ENCODE measurements at places on chromosomes 12 and 14.

DNA sequence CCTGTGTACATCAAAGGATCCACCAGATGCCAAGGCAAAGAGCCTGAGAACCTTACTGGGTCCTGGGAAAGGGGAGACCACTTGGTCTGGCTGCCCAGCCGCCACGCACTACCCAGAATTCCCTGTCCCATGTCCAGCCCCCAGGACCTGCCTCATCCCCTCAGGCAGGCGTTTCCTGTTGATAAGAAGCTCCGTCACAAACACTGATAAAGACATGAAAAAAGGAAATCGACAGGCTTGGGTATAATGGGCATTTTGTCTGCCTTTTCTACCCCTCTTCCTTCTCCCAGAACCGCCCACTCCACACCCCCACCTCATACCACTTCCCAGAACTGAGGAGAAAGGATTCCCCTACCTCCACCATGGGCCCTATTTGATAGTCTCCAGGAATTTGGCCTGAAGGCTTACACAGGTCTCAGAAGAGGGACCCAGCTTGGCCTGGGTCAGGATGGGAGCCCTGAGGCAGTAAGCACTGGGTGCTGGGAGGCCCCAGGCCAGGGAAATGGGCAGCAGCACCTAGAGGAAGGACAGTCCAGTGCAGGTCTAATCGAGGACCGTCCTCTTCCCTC is 18.8 kb downstream of the ACVRL1 start:
- no peak for DNase-seq

GRCh38 chr12:7806863-7807487 is 17.8 kb downstream of the NANOG start:
- DNase-seq: peak; percentile 27

GRCh38 chr12:5632453-5632852 is 200.5 kb downstream of the NTF3 start:
- no peak for DNase-seq

DNA sequence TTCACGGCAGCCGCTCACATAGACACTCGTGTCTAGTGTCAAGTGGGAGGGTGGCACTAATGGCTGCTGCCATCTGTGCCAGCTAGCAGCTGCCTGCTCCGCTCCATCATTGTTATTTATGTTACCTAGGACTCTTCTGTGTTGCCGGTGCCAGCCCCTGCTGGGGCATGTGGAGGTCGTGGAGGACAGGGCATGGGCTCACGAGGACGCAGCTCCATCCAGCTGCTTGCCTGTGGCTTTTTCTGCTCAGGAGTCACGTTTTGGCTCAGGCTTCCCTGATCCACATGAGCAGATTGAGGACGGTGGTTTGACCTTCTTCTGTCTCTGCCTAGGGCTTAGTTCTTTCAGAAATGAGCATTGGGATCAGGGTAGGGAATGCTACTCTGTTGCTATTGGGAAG is 31.2 kb downstream of the TPCN1 start:
- DNase-seq: no peak

GRCh38 chr12:98745578-98746391 is 100.7 kb downstream of the APAF1 start:
- no peak for DNase-seq

DNA sequence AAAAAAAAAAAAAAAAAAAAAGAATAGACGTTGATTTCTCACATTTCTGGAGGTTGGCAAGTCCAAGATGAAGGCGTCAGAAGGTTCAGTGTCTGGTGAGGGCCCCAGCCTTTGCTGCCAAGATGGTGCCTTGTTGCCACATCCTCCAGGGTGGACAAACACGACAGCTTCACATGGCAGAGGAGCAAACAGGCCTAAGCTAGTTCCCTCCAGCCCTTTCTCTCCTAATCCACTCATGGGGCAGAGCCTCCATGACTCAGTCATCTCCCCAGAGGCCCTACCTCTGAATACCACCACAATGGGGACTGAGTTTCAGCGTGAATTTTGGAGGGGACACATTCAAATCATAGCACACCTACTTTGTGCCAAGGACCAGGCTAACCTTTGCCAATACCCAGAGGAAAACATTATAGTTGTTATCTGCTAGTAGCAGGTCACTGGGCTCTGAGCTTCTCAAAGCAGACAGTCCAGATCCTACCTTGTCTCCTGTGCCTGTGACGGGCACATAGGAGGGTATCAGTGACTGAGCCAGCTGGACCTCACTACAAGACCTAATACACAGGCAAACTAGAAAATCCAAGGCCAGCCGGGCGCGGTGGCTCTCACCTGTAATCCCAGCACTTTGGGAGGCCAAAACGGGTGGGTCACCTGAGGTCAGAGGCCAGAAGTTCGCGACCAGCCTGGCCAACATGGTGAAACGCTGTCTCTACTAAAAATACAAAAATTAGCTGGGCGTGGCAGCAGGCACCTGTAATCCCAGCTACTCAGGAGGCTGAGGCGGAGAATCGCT is 10.5 kb upstream of the BCL11B start:
- no peak for DNase-seq

GRCh38 chr14:69351385-69351784 is 46.7 kb downstream of the ERH start:
- no peak for DNase-seq

DNA sequence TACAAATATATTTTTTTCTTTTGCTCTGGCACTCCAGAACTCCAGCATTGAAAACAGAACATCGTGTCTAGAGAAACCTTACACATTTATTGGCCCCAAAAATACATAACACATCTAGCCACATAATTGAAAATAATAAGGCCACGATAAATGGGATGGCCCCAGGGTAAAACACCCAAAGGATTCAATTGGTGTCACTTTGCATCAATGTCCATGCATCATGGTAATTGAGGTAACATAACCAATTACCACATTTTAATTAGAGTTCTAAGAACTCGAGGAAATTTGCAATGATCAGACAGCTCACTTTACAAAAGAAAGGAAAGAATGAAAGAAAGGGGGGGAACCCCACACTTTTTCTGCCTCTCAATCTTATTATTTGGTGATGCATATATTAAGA is 151.8 kb upstream of the NPAS3 start:
- DNase-seq: no peak

DNA sequence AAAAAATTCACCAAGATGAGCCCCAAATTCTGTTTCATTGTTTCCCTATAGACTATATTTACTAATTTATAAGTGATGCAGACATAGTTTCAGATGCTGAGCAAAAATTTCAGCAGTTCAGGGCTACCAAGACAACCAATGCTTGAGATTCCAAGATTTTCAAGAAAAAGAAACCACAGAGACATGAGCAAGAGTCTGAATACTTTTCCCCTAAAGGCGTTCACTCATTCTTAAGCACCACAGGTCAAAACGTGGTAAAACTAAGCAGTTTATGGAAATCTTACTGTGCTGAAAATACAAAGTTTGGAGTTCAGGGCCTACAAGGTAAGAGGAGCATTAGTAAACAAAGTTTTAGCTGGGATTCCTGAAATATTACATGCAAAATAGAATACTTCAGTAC is 221.2 kb downstream of the KCNH5 start:
- DNase-seq: no peak

DNA sequence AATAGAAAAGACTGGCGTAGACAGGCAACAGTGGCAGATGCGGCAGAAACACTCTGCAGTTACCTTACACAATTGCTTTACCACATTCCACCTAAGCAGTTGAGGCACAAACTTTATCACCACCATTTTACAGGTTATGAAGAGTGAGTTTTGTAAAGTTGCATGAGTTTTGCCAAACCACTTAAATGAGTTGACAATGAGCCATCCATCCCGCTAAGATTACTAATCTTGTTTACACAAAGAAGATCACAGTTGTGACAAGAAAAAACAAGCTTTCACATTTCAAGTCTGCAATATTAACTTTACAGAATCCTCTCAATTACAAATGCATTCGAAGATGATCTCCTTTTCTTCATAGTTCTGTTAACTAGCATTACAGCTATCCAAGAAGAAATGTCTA is 1.8 kb downstream of the TMCC3 start:
- no peak for DNase-seq

DNA sequence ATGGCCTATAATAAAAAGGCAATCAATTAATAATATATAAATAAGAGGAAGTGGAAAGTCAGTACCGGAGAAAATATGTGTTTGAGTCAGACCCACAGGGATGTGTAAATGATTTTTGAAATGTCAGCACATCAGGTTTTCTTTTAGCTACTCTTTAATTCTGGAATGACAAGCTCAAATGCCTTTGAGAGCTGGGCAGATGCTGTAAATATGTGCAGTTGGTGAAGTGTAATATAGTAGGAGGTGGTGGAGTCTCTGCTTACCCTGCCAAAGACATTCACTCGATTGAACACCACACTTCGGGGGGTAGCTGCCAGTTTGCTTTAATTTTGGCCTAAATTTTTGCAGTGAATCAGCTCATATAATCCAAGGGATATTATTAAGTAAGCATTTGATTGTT is 93.0 kb downstream of the PLEKHA5 start:
- DNase-seq: no peak

DNA sequence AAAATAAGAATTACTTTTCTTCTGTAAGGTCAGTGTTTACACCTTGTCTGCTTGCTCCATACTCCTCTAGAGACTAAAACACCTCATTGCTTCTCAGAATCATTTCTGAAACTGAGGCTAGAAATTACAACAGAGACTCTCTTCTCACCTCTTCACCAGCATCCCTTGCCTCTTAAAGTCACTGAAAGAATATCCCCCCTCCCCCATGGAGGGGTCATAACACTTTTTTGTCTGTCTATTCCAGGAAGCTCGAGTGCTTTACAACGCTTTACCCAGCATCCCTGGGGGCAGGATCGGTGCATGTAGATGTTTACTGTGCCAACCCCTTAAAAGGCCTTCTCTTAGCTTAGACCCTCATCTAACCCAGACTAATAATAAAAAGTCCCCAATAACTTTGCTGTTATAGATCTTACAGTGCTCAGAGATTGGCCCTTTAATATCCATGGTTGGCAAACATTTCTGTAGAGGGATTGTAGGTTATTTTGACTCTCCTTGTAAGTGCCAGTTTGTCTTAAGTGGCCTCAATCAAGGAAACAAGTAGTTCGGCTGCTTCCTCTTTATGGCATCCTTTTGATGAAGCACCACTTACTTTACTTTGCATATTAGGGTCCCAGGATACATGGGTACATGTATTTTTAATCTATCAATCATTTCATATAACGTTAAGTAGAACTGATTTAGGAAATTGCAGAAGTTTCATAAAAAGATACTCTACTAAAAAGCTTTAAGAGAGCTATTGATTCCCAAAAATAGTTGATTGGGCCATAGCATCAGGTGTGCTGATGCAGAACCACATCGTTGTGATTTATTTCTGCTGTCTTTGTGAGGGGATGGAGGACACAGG is 29.3 kb downstream of the PRKCH start:
- no peak for DNase-seq

DNA sequence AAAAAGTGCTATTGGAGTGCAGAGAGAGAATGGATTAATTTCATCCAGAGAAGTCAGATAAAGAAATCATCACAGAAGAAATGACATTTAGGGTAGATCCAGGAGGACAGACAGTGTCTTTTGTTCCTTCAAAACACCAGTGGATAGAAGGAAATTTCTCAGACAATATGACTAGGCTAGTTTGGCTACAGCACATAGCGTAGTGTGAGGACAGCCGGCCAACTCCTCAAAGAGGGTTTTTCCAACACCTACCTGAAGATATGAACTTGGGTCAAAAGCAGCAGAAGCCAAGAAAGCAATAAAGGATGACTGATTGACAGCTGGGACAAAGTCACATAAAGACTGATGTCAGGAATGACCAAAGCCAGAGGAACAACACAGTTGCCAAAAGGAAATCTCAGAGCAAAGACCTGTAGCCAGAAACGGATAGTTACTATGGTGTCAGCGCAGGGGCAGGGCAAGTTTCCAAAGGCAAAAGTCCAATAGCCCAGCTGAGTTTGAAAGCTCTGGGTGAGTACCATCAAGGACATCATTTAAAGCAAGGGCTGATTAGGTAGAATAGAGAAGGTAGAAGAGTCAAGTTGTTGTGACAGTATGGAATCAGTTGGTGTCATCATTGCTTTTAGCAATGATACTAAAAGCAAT is 58.7 kb upstream of the PDE3A start:
- no peak for DNase-seq

DNA sequence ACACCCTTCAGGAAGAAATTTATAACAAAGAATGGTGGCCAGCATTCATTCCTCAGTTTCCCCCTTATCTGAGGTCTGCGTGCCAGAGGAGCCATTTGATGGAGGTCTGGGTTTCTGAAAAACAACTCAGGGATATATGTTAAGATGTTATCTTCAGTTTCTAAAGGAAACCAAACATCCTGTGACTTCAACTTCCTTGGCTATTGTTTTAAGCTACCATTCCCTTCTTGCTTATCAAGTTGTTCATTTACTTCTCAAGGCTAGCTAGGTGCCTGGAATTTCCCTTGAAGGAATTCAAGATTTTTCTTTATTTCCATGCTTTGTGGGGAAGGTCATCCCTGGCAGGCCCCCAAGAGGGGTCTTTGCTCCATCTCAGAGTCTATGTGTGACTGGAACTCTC is 27.1 kb upstream of the OXA1L start:
- no peak for DNase-seq

DNA sequence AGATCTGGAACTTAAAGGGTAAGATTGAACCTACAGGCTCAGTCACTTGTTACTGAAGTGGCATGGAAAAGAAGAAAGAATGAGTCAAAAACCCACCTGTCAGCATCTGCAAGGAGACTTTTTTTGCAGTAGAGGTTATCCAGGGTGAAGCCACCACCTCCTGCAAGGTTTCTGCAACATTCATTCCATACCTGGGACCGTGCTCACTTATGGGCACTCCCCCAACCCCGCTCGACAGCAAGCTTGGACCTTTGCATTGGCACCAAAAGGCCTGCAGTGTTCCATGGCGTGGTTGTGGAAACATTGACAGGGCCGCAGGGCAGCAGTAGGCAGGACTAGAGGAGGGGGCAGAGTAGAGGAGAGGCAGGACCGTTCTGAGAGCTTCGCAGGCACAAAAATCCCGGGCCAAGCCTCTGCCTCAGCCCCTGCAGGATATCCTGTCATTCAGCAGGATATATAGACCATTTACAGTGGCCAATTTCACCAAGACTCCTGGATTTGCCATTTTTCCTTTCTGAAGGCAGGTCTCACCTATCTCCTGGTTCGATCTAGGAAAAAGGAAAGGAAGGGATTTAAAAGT is at the start of gene STAB2:
Gene STAB2 (plus strand): TSS at position 483 of the 580 bp plus-strand sequence. CDS start 204 bp downstream, outside the sequence.
- DNase-seq: no peak

- no peak for DNase-seq
Observed at GRCh38 chr12:51579321-51579850, 11.6 kb upstream of the SCN8A start.

GRCh38 chr14:96225745-96226151 is 21.1 kb downstream of the BDKRB2 start:
- DNase-seq: no peak

- peak; percentile 78 for DNase-seq
Observed at GRCh38 chr14:70972107-70972976, 65.1 kb downstream of the PCNX1 start.

GRCh38 chr14:23483236-23483854 is 13.8 kb downstream of the NGDN start:
- no peak for DNase-seq
